Fibroblast of mammary gland (primary cell): ENCODE measurements at places on chromosomes 6 and 20.

- DNase-seq: peak; percentile 99
Observed at GRCh38 chr6:85464260-85464644, 14.4 kb downstream of the NT5E start.

DNA sequence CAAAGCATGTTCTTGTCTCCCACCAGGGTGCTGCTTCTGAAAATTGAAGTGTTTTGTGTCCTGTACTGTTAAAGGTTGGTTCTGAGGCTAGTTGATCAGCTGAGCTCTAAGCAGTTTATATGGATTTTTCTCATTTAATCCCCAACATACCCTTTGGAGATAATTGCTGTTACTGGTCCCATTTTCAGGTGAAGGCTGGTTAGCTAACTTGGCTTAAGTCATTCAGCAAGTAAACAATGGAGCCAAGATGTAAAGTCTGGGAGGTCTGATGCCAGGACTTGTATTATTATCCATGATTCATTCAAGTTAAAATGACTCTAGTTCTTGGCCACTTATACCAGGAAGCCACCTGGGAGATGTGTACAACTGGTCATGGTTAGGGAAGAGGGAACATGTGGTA, 42.5 kb upstream of the FERMT1 start:
- peak; percentile 1 for DNase-seq

DNA sequence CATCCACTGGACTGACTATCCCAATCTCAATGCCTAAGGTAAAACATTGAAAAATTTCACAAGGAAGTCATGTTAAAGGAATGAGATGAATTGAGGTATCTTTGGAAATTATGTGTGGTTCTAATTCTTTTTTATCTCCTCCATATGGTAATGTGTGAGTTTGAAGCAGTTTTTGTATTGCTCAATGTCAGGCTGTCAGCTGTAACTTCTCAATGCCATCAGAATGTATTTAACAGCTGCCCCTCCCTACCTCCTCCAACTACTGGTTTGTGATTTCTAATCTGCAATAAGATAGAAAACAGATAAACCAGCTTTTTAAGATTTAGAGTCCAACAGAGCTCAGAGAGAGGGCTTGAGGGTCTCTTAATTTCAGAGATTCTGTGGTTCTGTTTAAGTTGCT, 1005.8 kb upstream of the ADGRB3 start:
- peak; percentile 80 for DNase-seq

DNA sequence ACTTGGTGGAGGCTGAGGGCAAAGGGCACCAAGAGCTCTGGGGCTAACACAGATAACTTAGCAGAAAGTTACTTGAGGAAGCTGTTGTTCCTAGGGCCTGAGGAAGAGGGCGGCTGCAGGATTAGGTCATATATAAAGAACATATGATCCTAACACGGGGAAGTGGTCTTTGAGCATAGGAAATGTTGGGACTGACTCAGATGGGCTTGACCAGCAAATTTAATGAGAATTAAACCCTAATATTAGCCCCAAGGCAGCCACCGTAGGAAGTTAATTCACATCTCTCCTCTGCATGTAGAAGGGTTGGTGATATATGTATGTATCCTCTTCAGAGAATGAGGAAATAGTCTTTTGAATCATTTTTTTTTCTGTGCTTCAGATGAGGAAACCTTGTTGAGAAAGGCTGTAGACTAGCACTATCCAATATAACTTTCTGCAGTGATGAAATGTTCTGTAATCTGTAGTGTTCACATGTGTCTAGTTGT, 9.2 kb upstream of the ZBTB9 start:
- no peak for DNase-seq

DNA sequence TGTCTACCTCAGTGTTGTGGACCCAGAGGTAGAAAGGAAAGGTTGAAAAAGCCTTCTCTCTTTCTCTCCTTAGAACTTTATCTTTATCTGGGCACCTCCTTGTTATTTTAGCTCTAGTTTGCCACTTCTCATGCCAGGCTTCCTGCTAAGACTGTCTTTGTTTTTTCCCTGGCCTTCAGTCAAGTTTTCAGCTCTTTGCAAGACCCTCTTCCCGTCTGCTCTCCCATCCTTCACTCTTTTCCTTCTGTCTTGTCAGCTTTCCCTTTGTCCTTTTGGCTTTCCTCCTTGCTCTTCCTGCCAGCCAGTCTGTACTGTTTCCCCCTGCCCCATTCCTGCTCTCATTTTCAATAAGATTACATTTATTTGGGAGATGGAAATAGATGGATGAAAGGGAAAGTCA, 86.8 kb upstream of the CCN6 start:
- no peak for DNase-seq

GRCh38 chr6:168117942-168118341, 38.9 kb upstream of the FRMD1 start:
- DNase-seq: no peak

DNA sequence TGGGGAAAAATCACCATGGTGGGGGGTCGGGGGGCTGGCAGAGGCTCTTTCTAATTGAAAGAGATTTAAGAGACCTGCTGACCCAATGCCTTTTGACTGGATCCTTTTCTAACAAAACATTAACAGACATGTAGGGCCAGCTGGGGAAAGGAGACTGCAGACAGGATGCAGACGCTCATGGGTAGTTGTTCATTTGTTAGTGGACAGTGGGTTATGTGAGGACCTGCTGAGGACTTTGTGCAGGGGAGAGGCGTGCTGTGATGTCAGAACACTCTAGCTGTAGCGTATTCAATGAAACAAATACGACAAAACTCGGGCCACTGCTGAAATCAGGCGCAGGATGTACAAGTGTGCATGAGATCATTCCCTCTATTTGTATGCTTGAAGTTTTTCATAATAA, 1.2 kb downstream of the IP6K3 start:
- DNase-seq: peak; percentile 12

DNA sequence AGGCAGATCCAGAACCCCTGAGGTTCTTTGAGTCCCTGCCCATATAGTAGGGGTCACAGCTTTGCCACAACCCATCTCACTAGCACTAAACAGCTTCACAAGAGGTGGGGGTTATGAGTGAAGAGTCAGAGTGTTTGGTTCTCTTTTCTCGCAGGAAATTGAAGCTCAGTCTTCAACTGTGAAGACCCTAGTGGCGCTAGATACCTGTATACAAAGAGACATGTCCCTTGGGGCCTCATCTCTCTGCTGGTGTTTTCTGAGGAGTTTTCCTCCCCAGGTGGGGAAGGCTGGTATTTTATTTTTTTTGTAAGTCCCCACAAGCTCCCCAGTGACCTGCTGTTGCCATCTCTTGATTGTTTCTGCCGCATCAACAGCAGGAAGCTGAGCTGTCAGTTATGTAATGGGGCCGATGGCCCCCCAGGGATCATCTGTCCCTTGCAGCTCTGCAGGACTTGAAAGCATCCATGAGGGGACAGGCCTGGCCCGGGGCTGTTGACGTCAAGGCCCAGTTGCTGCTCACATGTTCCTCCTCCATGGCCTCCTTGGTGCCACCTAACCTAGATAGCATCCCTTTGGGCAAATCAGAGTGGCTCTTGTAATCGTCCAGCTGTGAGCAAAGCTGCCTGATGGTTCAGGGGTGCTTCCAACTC, 23.1 kb downstream of the STK35 start:
- no peak for DNase-seq

DNA sequence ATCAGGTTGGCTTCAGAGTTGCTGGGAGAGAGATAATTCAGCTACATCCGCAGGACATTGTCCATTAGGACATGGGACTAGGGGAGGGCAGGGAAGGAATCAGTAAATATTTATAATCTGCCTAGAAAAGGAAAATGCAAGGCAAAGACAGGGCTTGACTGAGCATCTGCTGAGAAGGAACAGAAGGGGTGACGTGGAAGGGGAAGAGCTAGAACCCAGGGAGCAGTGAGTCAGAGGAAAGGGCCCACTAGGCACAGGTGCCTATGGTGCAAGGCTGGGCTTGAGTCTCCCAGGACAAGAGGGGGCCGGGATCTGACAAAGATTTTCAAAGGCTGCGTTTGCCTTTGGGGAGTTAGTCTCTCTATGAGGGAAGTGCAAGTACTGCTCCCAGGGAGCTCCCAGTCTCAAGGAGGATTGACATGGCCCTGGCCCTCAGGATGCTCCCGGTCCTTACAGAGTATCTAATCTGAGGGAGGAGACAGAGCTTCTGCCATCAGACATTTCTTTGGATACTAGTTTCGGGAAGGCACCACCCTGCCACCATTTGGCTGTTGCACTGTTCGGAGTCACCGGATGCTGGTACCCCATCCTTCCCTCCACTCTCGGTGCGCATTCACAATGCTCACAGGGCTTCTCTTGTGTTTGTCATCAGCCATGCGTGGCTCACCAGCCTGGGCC, 21.9 kb downstream of the VEGFA start:
- no peak for DNase-seq

GRCh38 chr20:10469599-10469998, 34.5 kb downstream of the SLX4IP start:
- peak; percentile 92 for DNase-seq

GRCh38 chr6:21230536-21230935, 363.0 kb upstream of the SOX4 start:
- peak; percentile 5 for DNase-seq

DNA sequence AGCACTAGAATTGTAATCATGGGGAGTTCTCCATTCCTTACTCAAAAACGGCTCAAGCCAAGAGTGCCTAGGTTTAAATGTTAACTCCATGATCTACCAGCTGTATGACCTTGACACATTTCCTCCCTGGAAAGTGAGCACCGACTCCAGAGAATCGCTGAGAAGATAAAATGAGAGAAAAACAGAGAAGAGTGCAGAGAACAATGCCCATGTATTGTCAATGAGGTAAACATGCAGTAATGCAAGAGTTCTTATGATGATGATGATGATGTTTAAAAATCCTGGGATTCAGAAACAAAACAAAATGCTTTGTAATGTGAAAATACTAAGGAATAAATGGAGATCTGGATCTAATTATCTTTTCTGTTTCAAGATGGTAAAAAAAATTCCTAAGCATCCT, 64.8 kb upstream of the BEND6 start:
- DNase-seq: no peak

GRCh38 chr20:46995561-46996142, 101.0 kb downstream of the EYA2 start:
- no peak for DNase-seq

GRCh38 chr6:79137671-79138070, 59.6 kb upstream of the PHIP start:
- DNase-seq: peak; percentile 52

DNA sequence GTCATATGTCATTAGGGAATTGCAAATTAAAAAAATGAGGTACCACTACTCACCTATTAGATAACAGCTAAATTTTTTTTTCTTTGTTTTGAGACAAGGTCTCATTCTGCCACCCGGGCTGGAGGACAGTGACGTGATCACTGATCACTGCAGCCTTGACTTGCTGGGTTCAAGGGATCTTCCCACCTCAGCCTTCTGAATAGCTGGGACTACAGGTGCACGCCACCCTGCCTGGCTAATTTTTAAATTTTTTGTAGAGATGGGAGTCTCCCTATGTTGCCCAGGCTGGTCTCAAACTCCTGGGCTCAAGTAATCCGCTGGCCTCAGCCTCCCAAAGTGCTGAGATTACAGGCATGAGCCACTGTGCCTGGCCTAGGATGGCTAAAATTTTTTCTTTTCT, 57.1 kb upstream of the NCOA3 start:
- no peak for DNase-seq
